Aortic smooth muscle cell (primary cell): ENCODE measurements at places on chromosomes 3 and 15. TPM values are rescaled to one million over a fixed set of nuclear protein-coding genes. Genes with fewer than 3 reads are reported as not detected.

The GOLGA8J gene
- 0.06 and 0.13 TPM in 2 replicates for total RNA-seq

The KY gene
- total RNA-seq: 5.9 and 7.9 TPM in 2 replicates

The ATP10A gene
- 2.8 and 4.9 TPM in 2 replicates for total RNA-seq

The KLHL6 gene
- 0.19 and 0.26 TPM in 2 replicates for total RNA-seq

The P2RY13 gene
- total RNA-seq: not detected in 2 replicates

The GPR149 gene
- not detected in 2 replicates for total RNA-seq

The TSC22D2 gene
- total RNA-seq: 5.7 and 10.2 TPM in 2 replicates

The AADACL2 gene
- total RNA-seq: not detected in 2 replicates

The ZCWPW2 gene
- total RNA-seq: 0.79 and 0.99 TPM in 2 replicates

The CLDN11 gene
- total RNA-seq: 3.3 and 30.1 TPM in 2 replicates

The RETNLB gene
- not detected in 2 replicates for total RNA-seq

The ARHGEF26 gene
- total RNA-seq: 1.8 and 2.6 TPM in 2 replicates

The SPESP1 gene
- total RNA-seq: 2.4 and 4.7 TPM in 2 replicates

The PP2D1 gene
- total RNA-seq: not detected in 2 replicates

The MTHFS gene
- total RNA-seq: 11.6 and 12.9 TPM in 2 replicates

The GATM gene
- total RNA-seq: 0.37 and 0.40 TPM in 2 replicates

The CAND2 gene
- total RNA-seq: 2.9 and 4.1 TPM in 2 replicates

The TGM5 gene
- total RNA-seq: not detected in 2 replicates

The MCTP2 gene
- 0.50 and 1.2 TPM in 2 replicates for total RNA-seq

The NPAP1 gene
- not detected in 2 replicates for total RNA-seq

The SLC28A2 gene
- not detected in 2 replicates for total RNA-seq

The SMCO1 gene
- not detected in 2 replicates for total RNA-seq
